DMS153 (cell line): ENCODE measurements at places on chromosomes 6 and 20.

GRCh38 chr6:35161776-35162607 is 20.9 kb upstream of the TCP11 start:
- DNase-seq: no peak

DNA sequence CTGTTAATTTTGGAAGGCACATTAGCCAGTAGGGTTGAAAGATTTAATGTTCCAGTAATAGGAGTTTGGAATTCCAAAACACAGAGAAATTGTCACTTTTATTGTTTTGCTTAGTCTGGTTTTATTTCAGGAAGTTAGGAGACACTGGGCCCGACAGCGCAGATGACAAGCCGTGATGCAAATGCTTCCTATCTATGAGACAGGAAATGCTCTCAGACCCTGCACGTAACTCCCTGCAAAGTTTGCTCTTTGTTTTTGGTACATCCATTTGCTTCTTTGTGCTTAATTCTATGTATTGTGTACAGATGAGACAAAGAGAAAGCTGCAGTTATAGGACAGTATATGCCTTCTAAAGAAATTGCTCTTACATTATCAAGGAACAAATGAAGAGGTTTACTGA is 201.6 kb upstream of the SGK1 start:
- no peak for DNase-seq

GRCh38 chr6:6407071-6407741 is 86.7 kb upstream of the F13A1 start:
- no peak for DNase-seq

GRCh38 chr6:65289491-65289890 is 417.5 kb downstream of the EYS start:
- no peak for DNase-seq

DNA sequence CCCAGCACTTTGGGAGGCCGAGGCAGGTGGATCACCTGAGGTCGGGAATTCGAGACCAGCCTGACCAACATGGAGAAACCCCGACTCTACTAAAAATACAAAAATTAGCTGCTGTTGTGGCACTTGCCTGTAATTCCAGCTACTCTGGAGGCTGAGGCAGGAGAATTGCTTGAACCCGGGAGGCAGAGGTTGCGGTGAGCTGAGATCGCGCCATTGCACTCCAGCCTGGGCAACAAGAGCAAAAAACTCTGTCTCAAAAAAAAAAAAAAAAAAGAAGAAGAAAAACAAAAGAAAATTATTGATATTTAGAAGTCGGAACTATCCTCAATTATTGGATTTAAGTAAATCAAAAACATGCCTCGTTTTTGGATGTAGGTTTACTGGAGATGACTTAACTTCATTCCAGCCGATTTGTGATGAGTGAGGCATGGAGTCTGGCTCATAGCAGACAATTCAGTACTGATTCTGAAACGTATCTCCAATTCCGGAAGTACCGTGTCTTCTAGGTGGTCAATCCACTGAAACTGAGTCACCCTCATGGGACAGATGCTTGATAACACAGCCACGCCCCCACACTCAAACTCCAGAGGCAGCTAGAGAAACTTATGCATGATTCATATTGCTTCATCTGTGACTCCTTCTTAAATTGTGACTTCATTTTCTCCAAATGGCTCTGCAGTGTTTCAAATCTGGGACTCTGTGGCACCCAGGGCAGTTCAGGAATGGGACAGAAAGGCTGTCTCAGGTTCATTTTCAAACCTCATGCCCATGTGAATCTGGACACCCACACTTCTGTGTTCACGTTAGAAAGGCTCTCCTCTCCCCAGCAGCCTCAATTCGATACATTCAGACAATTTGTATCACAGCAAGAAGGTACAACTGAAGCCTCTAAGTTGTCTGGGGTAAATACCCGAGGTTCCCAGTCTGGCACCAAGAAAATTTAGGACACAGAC is 110.4 kb upstream of the ARMC2 start:
- DNase-seq: no peak

DNA sequence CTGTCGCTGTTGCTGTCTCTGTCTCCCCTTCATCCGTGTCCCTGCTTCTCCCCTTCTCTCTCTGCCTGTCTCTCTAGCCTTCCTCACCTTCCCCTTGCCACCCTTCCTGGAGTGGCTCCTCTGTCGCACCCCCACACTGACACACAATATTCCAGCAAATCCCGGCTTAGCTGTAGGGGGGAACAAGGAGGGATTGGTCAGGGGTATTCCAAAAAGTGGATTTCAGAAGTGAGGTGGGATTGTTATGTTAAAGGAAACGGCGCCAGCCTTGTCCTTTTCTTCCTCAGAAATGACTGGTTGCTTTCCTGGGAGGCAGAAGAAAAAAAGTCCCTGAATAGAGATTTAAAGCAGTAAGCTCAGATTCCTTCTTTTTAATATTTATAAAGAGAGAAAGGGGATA is 76.3 kb upstream of the SIRPA start:
- no peak for DNase-seq

- DNase-seq: no peak
Measured at GRCh38 chr6:148465011-148465335, 122.3 kb downstream of the SASH1 start.

DNA sequence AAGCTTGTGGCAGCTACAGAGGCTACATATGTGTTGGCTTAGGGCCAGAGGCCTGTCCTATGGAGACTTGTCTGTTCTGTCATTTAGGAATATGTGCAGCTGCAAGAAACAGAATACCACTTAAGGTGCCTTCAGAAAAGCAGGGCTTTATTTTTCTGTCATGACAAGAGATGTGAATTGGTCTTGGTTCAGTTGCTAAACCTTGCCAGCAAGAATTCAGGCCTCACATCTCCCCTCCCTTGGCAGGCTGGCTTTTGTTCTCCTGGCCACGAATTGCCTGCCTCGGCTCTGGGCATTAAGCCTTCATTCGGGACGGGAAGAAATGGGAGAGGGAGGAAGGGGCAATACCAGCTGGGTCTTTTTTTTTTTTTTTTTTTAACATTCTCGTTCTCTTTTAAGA is 82.4 kb upstream of the TGM3 start:
- DNase-seq: no peak

DNA sequence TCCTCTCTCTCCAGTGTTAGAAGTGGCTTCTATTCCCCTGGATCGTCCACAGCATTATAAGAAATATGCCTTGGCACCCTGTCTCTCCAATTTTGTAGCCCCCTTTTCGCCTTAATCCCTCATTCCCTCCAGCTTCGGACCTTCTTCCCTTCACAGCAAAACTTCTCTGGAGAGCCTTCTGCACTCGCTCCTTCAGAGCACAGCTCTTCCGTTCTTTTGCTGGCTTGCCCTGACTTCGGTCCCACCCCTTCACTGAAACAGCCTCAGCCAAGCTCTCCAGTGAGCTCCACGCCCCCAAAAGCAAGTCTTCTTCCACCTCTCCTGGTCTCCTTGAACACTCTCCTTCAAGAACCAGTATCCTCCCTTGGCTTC is 134.7 kb upstream of the RNF24 start:
- no peak for DNase-seq

DNA sequence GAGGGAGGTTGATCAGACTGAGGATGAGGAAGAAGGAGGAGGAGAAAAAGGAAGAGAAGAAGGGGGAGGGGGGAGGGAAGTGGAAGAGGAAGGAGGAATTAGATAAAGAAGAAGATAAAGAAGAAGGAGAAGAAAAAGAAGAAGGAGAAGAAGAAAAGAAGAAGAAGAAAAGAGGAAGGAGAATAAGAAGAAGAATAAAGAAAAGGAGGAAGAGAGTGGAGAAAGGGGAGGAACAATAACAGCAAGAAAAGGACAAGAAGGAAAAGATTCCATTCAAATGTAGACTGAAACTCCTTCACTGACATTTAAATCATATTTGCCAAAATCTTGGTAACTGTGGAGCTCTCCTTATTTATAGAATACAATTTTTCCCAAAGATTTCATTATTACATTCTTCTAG is 34.3 kb upstream of the RCAN2 start:
- no peak for DNase-seq

DNA sequence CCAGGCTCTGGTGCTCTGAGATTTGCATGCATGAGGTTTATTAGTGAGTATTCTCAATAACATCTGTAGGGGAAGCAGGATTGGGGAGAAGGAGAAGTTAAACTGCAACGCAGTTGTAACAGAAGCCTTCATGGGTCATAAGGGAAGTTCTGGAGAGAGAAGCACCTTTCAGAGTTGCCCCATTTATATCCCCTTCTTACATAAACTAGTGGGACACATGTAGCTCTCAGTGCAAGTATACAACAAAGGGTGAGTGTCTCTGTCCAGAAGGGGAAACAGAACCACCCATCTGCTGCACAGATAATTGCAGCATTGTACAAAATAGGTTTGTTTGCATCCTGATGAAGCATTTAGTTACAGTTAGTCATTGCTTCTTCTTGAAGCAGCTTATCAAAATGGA is 4.3 kb upstream of the ADGB start:
- DNase-seq: no peak

DNA sequence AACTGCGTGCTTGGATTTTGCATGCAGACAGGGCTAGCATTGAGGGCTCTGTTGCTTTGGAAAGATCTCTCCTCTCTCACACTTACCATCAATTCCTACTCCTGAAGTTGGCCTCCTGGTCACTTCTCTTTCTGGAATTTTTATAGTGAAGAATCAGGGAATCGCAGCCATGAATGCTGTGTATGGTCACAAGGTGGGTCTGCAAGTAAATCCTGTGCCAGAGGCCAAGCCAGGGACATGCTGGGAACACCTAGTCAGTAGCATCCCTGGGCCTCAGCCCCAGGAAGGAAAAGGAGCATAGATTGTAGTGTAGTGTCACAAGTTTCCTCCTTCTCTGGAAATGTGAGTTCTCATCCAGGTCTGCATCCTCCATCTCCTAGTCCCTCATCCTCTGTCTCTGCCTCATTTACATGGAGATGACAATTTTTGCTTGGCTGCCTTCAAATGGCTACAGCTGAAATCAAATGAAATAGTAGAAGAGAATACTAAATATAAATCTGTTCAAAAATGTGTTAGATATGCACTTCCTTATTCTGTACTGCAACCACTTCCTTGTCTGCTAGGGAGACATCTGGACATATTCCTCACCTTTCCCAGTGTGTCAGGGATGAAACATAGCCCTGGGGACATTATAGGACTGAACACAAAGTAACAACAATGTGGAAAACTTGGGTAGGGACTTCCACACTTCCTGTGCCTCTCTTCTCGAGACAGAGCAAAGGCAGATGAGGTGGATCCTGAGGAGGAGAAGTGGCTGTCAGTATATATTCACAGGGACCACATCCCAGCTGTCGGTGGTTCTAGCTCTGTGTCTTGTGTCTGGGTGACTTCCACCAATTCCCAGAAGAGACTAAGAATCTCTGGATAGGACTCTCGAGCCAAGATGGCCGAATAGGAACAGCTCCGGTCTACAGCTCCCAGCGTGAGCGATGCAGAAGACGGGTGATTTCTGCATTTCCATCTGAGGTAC is 17.0 kb downstream of the CST9 start:
- no peak for DNase-seq
